Dermis blood vessel endothelial cell (primary cell): ENCODE measurements at places on chromosomes 2 and 18. TPM values are rescaled to one million over a fixed set of nuclear protein-coding genes. Genes with fewer than 3 reads are reported as not detected.

The SIX2 gene
- 0.09 TPM in 1 of 2 replicates, not detected in the other for total RNA-seq

DNA sequence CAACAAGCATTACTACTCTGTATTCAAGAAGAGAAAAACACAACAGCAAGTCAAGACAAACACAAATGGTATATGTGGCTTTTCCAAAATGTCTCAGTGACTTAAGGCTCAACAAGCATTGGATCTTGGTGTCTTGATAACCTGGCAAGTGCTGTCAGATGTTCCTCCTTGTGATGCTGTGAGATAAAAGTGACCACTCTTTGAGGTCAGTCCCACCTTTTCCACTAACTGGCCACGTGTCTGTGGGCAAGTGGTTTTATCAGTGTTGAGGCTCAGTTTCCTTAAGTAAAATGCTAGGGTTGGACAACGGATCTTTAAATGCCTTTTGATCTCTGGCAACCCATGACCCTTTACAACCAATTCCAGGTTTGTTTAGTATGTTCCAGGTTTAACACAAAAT is 98.7 kb downstream of the BCL2 start:
- DNase-seq: no peak

DNA sequence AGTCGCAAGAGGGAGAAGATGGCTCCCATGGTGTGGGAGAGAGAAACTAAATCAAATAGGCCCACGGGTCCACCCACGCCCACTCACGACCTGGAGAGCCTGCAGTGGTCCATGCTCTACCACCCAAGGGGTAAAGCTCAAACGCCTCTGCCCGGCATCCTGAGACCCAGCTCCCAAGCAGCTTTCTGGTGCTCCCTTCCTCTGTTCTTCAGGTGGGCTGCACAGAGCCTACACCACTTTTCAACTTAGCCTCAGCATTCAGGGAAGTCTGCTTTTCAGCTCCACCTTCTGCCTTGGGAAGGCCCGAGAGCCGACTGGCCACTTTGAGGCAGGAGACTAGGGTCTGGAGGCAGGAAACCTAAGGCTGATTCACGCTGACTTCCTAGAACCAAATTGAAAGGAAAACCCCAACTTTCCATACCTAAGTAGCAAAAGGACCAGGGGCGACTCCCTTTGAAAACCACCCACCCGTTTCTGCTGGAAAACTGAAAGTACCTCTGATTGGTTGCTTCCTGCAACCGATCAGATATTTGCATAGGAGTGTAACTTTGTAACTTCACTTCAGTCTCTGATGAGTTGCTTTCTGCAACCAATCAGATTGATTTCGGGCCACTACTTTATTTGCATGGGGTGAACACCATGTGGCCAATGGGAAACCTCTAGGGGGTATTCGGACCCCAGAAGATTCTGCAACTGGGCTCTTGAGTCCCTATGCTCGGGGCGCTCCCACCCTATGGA is 26.8 kb upstream of the SPATA3 start:
- DNase-seq: no peak

- peak; percentile 71 for DNase-seq
Observed at GRCh38 chr2:61993422-61994024, 88.0 kb downstream of the COMMD1 start.

GRCh38 chr18:9855681-9856080 is 30.1 kb upstream of the TXNDC2 start:
- no peak for DNase-seq

DNA sequence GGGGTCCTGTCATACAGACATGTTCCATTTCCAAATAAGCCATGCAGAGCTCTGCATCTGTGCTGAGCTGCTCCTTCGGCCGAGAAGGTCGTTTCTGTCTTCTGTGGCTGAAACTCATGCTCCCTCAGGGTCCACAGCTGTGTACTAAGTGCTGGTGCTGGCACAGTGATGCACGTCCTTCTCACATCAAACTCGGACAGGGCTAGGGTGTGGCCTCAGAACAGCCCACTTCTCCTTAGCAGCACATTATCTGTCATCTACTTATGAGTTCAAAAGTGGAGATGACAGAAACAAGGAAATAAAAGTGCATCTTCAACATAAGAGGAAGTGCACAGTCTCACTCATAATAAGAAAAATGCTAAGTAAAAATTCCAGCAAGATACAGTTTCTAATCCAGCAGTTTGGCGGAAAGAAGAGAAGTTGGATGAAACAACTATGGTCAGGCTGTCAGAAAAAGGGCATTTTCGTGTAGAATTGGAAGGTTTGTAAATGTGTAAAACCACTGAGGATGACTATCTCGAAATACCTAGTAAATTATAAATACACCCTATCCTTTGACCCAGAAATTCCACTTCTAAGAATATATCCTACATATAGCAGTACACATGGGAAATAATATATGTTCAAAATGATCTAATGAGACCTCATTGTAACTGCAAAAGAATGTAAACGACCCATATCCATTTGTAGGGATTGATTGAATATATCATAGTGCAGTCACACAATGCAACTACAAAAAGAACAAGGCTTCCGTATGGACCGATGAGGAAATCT is 53.7 kb upstream of the APCDD1 start:
- no peak for DNase-seq

DNA sequence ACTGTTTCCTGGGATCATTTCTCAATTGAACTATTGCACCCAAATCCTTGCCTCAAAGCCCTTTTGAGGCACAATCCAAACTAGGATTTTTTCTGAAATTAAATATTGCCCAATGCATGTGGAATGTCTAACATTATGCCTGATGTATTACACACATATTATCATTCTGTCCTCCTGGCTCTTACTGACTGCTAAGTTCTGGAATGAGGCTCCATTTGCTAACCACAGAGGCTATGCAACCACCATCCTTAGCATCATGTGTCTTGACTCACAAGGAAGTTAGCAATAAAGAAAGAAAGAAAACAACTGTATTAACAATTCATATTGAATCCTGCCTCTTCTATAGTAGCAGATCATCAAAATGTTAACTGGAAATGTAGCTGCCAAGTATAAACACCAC is 1142.7 kb downstream of the CNTNAP5 start:
- DNase-seq: no peak

- DNase-seq: no peak
Observed at GRCh38 chr2:44061876-44062275, 66.1 kb upstream of the LRPPRC start.

GRCh38 chr2:71597756-71598155 is 144.4 kb downstream of the DYSF start:
- DNase-seq: no peak

The PASK gene
- total RNA-seq: 4.4 and 9.2 TPM in 2 replicates

The MEMO1 gene
- total RNA-seq: 37.3 and 49.1 TPM in 2 replicates

- no peak for DNase-seq
Observed at GRCh38 chr18:21509062-21509461, 91.4 kb downstream of the ESCO1 start.

GRCh38 chr2:82993609-82994008 is 1465.5 kb downstream of the SUCLG1 start:
- no peak for DNase-seq

- peak; percentile 41 for DNase-seq
Observed at GRCh38 chr2:45439788-45440773, 171.0 kb downstream of the SRBD1 start.

DNA sequence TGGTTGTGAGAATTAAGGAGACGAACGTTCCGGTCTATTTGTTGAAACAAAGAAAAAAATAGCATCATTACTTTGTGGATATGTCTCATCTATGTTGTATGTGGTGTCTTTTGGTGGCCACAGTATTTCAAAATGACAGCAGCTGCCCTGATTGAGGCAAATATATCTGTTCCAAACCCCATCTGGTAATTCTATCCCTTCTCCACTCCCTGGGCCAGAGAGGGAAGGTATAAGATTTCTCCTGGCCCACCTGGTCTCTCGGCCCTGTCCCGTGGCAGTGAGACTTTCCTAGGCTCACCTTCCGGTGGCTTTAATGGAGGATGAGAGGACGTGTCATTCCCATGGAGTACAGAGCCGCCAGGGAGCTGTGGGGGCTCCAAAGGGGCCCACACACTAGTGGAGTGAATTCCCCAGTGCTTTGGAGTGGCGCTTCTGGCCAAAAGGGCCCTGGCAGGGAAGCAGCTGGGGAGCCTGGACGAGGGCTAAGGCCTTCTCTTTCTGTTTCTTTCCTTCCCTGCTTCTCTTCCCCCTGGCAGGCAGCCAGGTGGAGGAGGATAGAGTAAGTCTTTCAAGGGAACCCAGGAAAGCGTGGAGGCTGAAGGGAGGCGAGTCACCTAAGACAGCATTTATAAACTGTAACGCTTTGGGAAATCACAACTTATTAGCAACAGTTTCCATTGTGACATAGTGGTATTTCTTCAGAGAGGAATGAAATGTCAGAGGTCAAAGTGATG is 5.6 kb downstream of the FOSL2 start:
- no peak for DNase-seq

DNA sequence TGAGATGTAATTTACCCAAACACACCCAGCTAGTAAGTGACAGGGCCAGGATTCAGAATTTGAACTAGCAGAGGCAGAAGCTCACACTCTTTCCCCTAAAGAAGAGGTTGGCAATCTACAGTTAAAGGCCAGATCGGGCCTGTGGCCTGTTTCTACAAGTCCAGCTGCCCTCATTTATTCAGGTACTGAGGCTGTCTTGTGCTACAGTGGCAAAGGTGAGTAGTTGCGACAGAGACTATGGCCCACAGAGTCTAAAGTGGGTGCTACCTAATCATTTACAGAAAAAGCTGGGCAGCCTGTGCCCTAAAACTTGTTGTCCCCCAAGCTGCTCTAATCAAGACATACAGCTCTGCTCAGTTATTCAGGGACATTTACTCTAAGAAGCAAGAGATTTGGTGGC is 86.8 kb downstream of the RTN4 start:
- no peak for DNase-seq

The RPIA gene
- 14.5 and 16.5 TPM in 2 replicates for total RNA-seq

- DNase-seq: no peak
Observed at GRCh38 chr2:148027822-148028221, 6.9 kb downstream of the MBD5 start.
